ENCODE measurements at places on chromosomes 1 and 21. TPM values are rescaled to one million over a fixed set of nuclear protein-coding genes. Genes with fewer than 3 reads are reported as not detected.

- no peak overlapping the region for H3K4me3 ChIP-seq
- H3K36me3 ChIP-seq = no peaks in the 10 kb centered on the region
- H3K4me1 ChIP-seq = peaks cover 4% of the 10 kb centered on the region
- H3K27ac ChIP-seq = no peak overlapping the region
- no peaks in the 10 kb centered on the region for H3K27me3 ChIP-seq
These were observed 22.0 kb downstream of the NENF start for GRCh38 chr1:212454741-212455140.

GRCh38 chr1:182263706-182264105 lies 127.9 kb downstream of the GLUL start:
- H3K27me3 ChIP-seq = no peaks in the 10 kb centered on the region
- no peak overlapping the region for H3K4me3 ChIP-seq
- no peak for ATAC-seq
- H3K4me1 ChIP-seq = peaks cover 31% of the 10 kb centered on the region
- H3K27ac ChIP-seq = no peak overlapping the region

DNA sequence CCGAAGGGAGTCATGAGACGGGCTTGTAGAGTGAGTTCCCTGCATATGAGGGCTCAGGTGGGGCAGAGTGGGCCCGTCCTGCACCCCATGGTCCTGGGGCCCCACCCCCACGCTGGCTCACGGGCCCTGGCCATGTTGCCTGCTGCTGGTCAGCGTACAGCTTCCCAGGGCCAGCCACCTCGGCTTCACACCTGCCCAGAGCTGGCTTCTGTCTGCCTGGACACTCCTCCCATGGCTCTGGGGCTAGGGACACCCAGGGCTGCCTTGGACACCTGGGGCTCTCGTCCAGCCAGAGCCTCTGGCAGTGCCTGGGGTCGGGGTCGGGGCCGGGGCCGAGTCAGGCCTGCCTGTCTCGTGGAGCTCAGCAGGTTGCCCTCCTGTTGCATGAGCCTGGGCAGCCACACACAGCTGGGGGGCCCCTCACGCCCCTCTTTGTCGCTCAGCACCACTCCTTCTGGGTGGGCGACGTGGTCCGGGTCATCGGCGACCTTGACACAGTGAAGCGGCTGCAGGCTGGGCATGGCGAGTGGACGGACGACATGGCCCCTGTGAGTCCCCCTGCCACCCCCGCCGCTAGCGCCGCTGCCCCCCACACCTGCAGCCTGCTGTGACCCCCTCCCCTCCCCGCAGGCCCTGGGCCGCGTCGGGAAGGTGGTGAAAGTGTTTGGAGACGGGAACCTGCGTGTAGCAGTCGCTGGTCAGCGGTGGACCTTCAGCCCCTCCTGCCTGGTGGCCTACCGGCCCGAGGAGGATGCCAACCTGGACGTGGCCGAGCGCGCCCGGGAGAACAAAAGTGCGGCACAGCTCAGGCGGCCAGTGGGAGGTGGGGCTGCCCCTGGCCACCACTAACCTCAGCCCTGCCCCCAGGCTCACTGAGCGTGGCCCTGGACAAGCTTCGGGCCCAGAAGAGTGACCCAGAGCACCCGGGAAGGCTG lies 5.5 kb upstream of the MMP23B start:
- H3K4me3 ChIP-seq = no peak overlapping the region
- ATAC-seq = no peak
- H3K27me3 ChIP-seq = no peaks in the 10 kb centered on the region
- H3K36me3 ChIP-seq = peaks cover 9% of the 10 kb centered on the region
- H3K4me1 ChIP-seq = no peaks in the 10 kb centered on the region

Gene FCRL1
- total RNA-seq = not detected

GRCh38 chr1:24392982-24393650 lies 20.5 kb downstream of the STPG1 start:
- H3K4me1 ChIP-seq = peaks cover 26% of the 10 kb centered on the region
- peak overlapping the region; percentile 87 for H3K4me3 ChIP-seq
- ATAC-seq = no peak
- no peaks in the 10 kb centered on the region for H3K36me3 ChIP-seq
- H3K27me3 ChIP-seq = no peaks in the 10 kb centered on the region
- peak overlapping the region; percentile 92 for H3K27ac ChIP-seq

DNA sequence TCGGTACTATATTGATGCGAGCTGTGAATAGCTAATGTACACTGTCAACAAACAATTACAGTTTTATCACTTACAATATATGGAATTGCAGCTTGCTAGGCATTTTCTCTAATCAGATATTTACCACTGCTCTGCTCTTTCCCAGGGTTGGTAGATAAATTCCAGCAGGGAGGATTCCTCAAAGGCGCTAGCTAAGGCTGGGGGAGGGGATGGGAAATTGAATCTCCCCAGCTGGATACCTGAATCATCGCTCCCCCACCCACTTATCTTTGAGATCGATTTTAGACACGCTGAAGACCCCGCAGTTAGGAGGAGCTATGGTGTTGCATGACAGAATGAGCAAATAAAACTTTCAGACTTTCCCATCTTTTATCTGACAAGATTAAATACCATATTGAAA lies 127.2 kb downstream of the CSMD2 start:
- no peak for ATAC-seq
- H3K36me3 ChIP-seq = no peaks in the 10 kb centered on the region
- H3K27ac ChIP-seq = no peak overlapping the region
- H3K4me3 ChIP-seq = no peak overlapping the region

- H3K27ac ChIP-seq = no peak overlapping the region
- no peaks in the 10 kb centered on the region for H3K4me1 ChIP-seq
- no peak overlapping the region for H3K4me3 ChIP-seq
These were observed 183.3 kb downstream of the PTGER3 start for GRCh38 chr1:70864302-70864701.

GRCh38 chr1:153231785-153232184 lies 14.4 kb downstream of the PRR9 start:
- H3K27me3 ChIP-seq = peaks cover 23% of the 10 kb centered on the region
- H3K36me3 ChIP-seq = no peaks in the 10 kb centered on the region
- H3K4me3 ChIP-seq = no peak overlapping the region

Gene NUP210L
- 0.04 TPM for total RNA-seq

Gene C1QA
- not detected for total RNA-seq

Gene OR2M3
- not detected for total RNA-seq

Gene RALGPS2
- total RNA-seq = 4.4 TPM

Gene ABCD3
- 27.6 TPM for total RNA-seq

Gene NR1I3
- total RNA-seq = not detected

All from activated T-helper 17 cell treated with anti-CD3 and anti-CD28 coated beads, Interleukin-2, amount 50 U/mL, for 72 hours (primary cell).